ENCODE measurements at places on chromosomes 16 and 17.

DNA sequence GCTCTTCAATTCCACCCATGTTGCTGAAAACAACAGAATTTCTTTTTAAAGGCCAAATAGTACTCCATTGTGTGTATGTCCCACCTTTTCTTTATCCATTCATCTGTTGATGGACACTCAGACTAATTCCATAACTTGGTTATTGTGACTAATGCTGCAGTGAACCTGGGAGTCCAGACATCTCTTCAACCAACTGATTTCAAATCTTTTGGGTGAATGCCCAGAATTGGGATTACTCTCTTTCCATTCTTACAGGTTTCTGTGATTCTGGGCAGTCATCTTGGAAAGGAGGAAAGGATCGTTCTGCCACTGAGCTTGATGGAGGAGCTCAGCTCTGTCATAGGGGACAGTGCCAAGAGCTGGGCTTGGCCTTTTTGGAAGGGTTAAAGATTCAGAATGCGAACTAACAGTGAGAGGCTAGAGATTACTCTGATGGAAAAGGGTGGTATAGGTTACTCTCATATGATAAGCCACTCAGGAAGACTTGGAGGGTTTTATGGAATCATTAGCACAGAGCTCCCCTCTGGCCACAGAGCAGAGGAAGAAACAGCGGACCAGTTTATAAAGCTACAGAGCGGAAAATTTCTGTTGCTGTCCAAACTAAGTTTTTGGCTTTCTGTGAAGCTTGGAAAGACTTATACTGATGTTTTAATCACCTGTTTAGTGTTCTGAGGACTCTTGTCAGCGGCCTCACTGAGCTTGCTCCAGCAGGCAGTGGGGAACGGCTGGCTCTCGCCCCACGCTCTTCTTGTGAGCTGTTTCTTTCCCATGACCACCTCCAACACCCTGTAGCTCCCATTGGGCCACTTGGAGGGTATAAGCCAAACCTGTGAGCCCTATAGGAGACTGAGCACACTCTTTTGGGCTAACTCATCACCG lies 48.3 kb downstream of the HIC1 start:
- peak; percentile 84 for DNase-seq

- no peak for DNase-seq
Observed at GRCh38 chr17:28828294-28829040, 14.1 kb downstream of the FAM222B start.

- DNase-seq: peak; percentile 50
Observed at GRCh38 chr17:69696650-69697049, 282.2 kb downstream of the MAP2K6 start.

GRCh38 chr17:30554839-30555751 lies 77.9 kb downstream of the GOSR1 start:
- DNase-seq: no peak

DNA sequence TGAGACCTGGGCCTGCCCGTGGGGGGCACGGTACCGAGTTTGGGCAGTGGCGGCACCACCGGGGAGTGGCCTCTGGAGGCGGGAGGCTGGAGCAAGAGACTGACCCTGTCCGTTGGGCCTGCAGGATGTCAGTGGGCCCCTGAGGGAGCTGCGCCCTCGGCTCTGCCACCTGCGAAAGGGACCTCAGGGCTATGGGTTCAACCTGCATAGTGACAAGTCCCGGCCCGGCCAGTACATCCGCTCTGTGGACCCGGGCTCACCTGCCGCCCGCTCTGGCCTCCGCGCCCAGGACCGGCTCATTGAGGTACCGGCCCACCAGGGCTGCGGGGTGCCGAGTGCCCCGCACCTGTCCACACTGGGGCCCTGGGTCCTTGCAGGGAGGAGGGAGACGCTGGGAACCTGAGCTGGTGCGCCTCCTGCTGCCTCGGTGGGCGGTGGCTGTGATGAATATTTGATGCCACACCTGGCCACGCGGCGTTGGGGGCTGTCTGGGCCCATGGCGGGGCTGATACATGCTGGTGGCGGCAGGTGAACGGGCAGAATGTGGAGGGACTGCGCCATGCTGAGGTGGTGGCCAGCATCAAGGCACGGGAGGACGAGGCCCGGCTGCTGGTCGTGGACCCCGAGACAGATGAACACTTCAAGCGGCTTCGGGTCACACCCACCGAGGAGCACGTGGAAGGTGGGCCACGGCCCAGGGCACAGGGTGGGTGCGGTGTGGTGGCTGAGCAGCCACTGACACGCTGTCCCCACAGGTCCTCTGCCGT lies 9.7 kb downstream of the NHERF2 start:
- no peak for DNase-seq

Data from hindlimb muscle (tissue), 1 donor.